ENCODE measurements at places on chromosomes 3 and 15. TPM values are rescaled to one million over a fixed set of nuclear protein-coding genes. Genes with fewer than 3 reads are reported as not detected.
A peak's percentile ranks its signal among the peaks of the same experiment; 100 is the strongest.

GRCh38 chr15:40380636-40381035, 1.9 kb upstream of the KNSTRN start:
- no peak for DNase-seq

C3orf22 gene
- total RNA-seq, result not detected

- no peak for DNase-seq
Measured at GRCh38 chr15:92629975-92630626, 25.5 kb downstream of the FAM174B start.

UCN2 gene
- total RNA-seq, result not detected

DNA sequence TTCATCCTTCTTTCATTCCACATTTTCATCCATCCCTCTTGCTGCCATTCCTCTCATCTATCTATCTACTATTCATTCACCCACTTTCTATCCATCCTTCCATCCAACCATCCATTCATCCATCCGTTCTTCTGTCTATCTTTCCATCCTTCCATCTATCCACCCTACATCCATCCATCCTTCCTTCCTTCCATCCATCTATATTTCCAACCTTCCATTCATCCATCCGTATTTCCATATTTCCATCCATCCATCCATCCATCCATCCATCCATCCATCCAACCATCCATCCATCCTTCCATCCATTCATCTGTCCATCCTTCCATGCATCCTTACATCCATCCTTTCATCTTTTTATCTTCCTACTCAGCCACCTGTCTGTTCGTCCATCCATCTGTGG, 14.0 kb downstream of the SLC6A20 start:
- DNase-seq, result no peak

- no peak for DNase-seq
Measured at GRCh38 chr3:169245631-169246030, 417.9 kb downstream of the MECOM start.

- peak; percentile 35 for DNase-seq
Measured at GRCh38 chr15:90143166-90143655, 40.9 kb upstream of the IDH2 start.

GRCh38 chr3:126952983-126953660, 29.8 kb upstream of the PLXNA1 start:
- DNase-seq, result no peak

PDIA5 gene
- total RNA-seq, result 7.0 TPM

DNA sequence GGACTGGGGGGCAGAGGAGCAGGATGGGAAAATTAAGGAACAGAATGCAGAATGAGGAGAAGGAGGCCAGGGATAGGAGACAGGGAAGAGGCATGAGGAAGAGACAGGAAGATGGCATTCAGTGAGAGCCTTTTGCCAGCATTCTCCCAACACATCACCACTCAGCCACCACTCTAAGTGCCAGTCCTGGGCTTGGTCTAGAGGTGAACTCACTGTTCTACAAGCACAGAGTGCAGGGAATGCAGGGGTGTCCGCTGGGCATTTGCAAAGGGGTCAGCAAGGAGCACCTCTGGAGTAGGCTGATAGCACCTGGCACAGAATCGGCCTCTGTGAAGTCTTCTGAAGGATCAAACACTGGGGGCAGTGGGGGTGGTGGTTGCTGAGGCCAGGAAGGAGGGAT, 14.6 kb upstream of the IGDCC3 start:
- no peak for DNase-seq
